ENCODE measurements at places on chromosomes 2 and 18.

GRCh38 chr2:66587216-66587615, 152.3 kb downstream of the MEIS1 start:
- peak; percentile 1 for DNase-seq

DNA sequence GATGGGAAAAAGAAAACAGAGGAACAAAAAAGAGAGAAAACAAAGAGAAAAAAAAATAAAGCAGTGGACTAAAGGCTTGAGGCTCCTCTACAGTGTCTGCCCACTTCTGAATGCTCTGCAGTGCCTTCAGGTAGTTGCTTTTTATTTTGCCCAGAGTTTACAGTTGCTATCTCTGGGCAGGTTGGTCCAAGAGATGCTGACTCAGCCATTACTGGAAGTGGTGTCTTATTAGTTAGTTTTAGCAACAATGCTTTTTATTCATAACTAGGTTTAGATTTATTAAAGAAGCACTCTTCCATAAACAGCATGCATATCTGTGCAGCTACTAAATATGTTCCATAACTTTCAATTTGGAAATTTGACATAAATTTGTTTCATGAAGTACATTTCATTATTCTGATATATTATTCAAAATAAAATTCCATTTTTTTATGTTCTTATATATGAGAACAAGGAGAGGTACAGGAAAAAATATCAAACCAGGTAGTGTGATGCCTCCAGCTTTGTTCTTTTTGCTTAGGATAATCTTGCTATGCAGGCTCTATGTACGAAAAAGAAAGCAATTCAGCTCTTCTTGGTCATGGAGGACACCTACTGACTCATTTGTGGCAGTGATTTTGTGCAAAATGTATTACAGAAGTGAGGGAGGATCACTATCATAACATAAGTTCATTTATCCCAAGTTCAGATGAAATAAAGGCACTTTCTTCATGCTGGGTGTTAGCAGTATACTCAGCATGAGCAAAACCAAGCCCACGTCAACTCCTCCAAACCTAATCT, 69.5 kb downstream of the RPIA start:
- no peak for DNase-seq

DNA sequence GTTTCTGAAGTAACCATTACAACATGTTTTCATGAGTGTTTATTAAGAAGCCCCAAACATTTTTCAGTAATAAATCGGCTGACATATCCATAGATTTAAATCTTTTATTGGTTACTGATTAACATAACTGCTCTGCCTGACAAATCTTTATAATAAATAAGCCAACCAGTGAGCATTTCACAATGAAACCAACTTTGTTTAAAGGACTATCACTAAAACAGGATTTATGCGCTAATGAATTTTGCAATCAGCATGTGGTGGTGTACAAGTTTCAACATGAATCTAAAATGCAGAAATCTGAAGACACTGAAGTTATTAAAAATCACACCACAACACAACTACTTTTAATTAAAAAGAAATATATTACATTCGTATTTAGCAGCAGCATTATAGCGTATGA, 166.7 kb downstream of the MEIS1 start:
- no peak for DNase-seq

GRCh38 chr18:36078751-36079529, 11.6 kb upstream of the RPRD1A start:
- DNase-seq, result no peak

DNA sequence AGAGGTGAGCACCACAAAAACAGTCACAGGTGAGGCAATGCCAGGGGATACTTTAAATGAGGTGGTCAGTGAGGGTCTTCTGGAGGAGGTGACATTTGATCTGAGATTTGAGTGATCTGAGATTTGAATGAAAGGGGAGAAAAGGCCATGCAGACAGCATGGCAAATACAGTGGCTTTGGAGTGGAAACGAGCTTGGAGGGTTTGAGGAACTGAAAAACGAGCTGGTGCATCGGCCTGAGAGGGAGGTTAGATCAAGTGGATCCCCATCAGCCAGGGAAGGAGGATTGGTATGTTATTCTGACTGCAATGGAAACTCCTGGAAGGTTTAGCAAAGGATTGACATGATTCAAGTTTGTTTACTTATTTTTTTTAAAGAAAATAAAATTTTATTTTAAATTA, 245.1 kb downstream of the KCNS3 start:
- DNase-seq, result no peak

DNA sequence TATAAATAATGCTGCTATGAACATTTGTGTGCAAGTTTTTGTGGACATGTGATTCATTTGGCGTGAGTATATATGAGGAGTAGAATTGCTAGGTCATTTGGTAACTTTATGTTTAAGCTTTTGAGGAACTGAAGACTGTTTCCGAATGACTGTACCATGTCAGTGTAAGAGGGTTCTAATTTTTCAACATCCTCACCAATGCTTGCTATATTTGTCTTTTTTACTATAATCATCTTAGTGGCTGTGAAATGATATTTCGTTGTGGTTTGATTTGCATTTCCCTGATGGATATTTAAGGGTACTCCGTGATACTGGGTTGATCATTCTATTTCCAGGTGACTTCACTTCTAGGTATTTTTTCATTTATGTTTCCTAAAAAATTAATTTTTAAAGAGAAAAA, 241.1 kb downstream of the BCL2 start:
- DNase-seq, result no peak

DNA sequence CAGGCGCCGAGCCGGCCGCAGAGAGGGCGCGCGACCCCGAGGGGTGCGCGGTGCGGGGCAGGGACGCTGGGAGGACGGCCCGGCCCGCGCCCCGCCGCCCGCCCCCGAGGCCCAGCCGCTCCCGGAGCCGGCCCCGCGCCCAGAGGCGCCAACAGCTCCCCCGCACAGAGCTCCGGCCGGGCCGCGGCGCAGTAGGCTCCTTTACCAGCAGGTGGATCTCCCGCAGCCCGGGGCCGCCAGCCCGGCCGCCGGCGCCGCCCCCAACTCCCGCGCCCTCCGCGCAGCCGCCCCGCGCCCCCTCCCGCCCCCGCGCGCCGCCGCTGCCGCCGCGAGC, 258 bp downstream of the MGAT4A start:
- no peak for DNase-seq

DNA sequence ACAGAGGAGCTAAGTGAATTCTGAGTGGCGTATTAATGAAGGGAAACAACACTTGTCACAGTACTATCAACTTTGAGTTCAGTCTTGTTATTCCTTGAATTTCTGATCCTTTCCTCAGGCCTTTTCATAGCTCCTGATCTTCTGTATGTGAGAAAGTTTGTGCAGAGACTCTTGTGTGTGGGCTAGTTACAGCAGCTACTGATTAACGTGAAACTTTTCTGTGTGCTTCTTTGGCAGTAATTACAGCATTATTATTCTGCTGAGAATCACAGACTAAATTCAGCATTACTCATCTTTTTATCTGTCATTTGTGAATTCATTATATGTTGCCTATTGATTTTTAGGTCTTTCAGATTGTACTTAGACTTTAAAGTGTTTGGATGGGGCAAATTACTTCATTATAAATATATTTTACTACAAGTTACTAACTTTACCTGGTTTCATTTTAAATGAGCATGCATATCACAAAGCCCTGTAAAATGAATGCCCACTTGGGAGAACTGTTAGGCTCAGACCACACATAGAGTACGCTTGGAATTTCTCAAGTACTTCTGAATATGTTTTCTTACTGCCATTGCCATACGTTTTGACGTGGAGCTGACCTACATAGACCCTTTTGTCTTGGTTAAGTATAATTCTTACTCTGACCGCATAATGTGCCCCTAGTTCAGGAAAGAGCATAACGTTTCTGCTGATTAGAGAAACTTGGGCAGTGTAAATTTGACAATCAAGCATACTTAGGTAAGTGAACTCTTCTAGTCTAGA, 36.2 kb downstream of the CREB1 start:
- no peak for DNase-seq

GRCh38 chr18:39455285-39455684, 1889.7 kb upstream of the CELF4 start:
- DNase-seq, result peak; percentile 33

Measured in OCI-M1 (cell line).